ENCODE measurements at places on chromosomes 4 and X. TPM values are rescaled to one million over a fixed set of nuclear protein-coding genes. Genes with fewer than 3 reads are reported as not detected.

GRCh38 chr4:16192057-16192456, 34.2 kb downstream of the TAPT1 start:
- H3K36me3 ChIP-seq, result peaks cover 27% of the 10 kb centered on the region
- no peak overlapping the region for H3K4me3 ChIP-seq
- no peak overlapping the region for H3K27ac ChIP-seq

MSL3 gene
- 40.7 TPM for total RNA-seq

- H3K4me1 ChIP-seq, result no peaks in the 10 kb centered on the region
- H3K27ac ChIP-seq, result no peak overlapping the region
- H3K4me3 ChIP-seq, result no peak overlapping the region
- no peaks in the 10 kb centered on the region for H3K27me3 ChIP-seq
Observed at GRCh38 chr4:58357947-58358346, 1247.8 kb upstream of the IGFBP7 start.

- no peak for DNase-seq
- no peaks in the 10 kb centered on the region for H3K36me3 ChIP-seq
- no peaks in the 10 kb centered on the region for H3K27me3 ChIP-seq
- no peak overlapping the region for H3K27ac ChIP-seq
Observed at GRCh38 chrX:103635436-103635835, 6.7 kb downstream of the TCEAL1 start.

GRCh38 chr4:71201817-71202576, 136.8 kb upstream of the SLC4A4 start:
- H3K4me3 ChIP-seq, result no peak overlapping the region
- no peak for DNase-seq
- no peaks in the 10 kb centered on the region for H3K36me3 ChIP-seq
- peaks cover 11% of the 10 kb centered on the region for H3K4me1 ChIP-seq
- H3K27ac ChIP-seq, result no peak overlapping the region

ARMCX4 gene
- total RNA-seq, result 5.8 TPM

STARD8 gene
- total RNA-seq, result 0.36 TPM

NPY2R gene
- not detected for total RNA-seq

DNA sequence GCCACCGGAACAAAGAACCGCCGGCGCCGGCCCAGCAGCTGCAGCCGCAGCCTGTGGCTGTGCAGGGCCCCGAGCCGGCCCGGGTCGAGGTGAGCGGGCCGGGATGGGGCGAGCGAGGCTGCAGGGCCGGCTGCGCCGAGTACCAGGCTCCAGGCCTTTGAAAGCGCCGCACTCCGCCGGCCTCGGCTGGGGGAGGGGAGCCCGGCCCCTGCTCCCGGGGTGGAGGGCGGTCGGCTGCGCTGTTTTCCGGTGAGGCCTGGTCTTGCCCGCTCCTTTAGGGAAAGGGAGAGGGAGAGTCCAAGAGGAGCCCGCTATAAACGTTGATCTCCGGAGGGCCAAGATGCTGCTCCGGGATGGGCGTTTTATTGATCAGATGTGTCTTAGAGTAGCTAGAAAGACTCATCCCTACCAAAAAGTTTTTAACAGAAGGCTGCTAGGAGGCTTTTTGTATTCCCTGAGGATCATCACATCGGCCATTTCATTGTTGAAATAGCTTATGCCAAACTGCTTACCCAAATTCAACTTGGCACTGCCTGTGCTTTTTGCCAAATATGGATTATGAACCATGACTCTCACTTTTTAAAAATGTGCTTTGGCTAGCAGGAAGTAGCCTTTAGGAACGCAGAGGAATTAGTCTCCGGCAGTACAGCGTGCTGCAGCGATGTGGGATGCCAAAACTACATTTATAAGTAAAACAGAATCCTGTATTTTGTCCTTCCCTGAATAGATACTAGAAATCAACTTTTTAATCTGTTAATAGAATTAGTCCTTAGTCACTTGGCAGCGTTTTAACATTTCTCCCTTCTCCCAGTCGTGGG, 760 bp downstream of the TMEM165 start:
- peaks cover 33% of the 10 kb centered on the region for H3K36me3 ChIP-seq
- peak; percentile 32 for DNase-seq
- H3K4me3 ChIP-seq, result peak overlapping the region; percentile 95
- peak overlapping the region; percentile 82 for H3K27ac ChIP-seq
- H3K27me3 ChIP-seq, result no peaks in the 10 kb centered on the region
- peaks cover 42% of the 10 kb centered on the region for H3K4me1 ChIP-seq

DNA sequence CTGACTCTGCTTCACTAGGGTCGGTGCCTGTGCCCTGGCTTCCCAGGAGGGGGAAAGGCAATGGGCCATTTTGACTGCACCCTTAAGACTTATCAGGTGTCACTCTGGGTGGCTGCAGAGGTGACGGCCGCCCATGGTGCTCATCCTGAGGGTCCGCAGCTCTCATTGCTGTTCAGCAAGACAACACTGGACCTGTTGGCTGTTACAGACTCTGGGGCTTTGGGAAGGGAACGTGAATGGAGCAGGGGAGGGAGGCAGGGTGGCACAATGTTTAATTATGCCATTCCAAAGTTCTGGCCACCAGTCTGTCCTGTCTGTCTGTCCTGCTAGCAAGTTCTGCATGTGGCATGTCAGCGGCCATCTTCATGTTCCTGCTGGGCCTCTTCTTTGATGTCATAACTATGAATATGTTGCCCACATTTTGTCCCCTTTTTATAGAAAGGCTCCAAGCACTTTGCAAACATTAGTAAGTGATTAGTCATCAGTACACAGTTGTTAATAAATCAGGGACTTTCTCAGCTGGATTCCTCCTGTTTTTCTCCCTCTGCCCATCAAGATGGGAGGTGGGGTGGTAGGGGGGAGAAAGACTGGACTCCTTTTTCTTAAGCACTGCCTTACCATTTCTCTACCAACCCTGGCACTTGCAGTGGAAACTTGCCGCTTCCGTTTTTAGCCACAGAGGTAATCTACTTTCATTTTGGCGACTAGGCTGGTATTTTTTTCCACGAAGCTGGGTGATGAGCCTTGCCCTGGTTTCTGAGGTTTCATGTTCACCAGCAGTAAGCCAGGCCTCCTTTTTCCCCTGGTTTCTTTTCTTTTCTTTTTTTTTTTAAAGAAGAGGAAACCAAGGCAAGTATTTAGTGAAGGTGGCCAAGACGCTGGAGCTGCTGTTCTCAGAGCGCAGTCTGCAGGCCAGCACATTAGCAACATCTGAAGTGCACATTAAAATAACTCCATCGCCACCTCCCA, 88.6 kb upstream of the TRIM2 start:
- H3K36me3 ChIP-seq, result no peaks in the 10 kb centered on the region
- peak overlapping the region; percentile 31 for H3K4me3 ChIP-seq
- H3K4me1 ChIP-seq, result peaks cover 14% of the 10 kb centered on the region
- H3K27me3 ChIP-seq, result no peaks in the 10 kb centered on the region
- no peak overlapping the region for H3K27ac ChIP-seq

DNA sequence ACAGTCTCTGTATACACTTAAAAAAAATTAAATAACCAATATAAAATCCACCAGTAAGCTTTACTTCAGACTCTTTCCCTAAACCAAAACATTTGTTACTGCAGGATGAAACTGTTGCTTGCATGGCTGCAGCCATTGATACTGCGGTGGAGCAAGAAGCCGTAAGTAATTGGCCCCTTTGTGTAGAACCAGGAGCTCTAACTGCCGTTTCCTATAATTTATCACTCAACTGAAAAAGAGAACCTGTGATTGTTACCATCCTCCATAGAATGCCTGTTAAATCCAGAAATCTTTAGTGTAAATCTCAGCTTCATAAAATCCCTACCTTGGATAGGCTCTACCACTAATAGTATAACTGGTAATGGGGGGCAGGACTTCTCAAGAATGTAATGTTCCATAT, 62.6 kb downstream of the KIF4A start:
- no peak overlapping the region for H3K27ac ChIP-seq
- peaks cover 9% of the 10 kb centered on the region for H3K36me3 ChIP-seq
- no peaks in the 10 kb centered on the region for H3K27me3 ChIP-seq
- H3K4me3 ChIP-seq, result no peak overlapping the region
- H3K4me1 ChIP-seq, result no peaks in the 10 kb centered on the region

GRCh38 chr4:152594978-152595925, 59.4 kb upstream of the FBXW7 start:
- DNase-seq, result no peak
- no peak overlapping the region for H3K4me3 ChIP-seq
- H3K27ac ChIP-seq, result no peak overlapping the region
- peaks cover 3% of the 10 kb centered on the region for H3K4me1 ChIP-seq
- peaks cover 9% of the 10 kb centered on the region for H3K27me3 ChIP-seq
- no peaks in the 10 kb centered on the region for H3K36me3 ChIP-seq

DNA sequence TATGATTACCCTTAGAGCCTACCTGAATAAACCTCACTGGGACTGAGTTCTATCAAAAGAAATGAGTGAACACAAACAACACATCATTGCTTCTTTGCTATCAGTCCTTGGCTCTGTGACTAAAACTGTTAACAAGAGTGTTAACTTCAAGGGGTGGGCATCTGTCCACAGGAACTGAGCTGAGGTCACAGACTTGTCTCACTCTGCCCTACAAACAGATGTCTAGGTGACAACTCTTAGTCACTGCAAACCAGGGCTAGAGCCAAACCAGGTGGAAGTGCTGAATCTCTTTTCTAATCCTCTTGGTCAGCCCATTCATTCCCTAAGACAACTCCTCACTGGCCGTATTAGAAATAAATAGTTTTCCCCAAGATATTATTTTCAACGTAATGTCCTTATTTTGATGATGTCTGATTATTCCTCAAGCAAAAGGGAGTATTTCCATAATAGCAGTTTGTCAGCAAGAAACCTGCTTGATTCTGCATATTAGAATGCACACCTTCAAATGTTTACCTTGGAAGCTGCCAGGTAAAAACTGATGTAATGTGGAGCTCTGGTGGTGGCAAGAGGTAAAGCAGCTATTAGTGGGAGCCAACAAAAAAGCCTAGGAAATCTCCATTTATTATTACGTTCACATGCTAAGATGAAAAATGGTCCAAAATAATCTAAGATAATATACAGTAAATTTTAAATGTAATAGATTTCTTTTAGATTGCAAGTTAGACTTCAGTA, 4.0 kb downstream of the COL25A1 start:
- H3K4me1 ChIP-seq, result peaks cover 11% of the 10 kb centered on the region
- H3K4me3 ChIP-seq, result no peak overlapping the region
- H3K27me3 ChIP-seq, result peaks cover 45% of the 10 kb centered on the region
- DNase-seq, result no peak
- H3K27ac ChIP-seq, result no peak overlapping the region

- H3K36me3 ChIP-seq, result no peaks in the 10 kb centered on the region
- H3K4me3 ChIP-seq, result no peak overlapping the region
- no peaks in the 10 kb centered on the region for H3K27me3 ChIP-seq
- H3K27ac ChIP-seq, result no peak overlapping the region
Observed at GRCh38 chr4:5821665-5822358, 71.1 kb downstream of the CRMP1 start.

DNA sequence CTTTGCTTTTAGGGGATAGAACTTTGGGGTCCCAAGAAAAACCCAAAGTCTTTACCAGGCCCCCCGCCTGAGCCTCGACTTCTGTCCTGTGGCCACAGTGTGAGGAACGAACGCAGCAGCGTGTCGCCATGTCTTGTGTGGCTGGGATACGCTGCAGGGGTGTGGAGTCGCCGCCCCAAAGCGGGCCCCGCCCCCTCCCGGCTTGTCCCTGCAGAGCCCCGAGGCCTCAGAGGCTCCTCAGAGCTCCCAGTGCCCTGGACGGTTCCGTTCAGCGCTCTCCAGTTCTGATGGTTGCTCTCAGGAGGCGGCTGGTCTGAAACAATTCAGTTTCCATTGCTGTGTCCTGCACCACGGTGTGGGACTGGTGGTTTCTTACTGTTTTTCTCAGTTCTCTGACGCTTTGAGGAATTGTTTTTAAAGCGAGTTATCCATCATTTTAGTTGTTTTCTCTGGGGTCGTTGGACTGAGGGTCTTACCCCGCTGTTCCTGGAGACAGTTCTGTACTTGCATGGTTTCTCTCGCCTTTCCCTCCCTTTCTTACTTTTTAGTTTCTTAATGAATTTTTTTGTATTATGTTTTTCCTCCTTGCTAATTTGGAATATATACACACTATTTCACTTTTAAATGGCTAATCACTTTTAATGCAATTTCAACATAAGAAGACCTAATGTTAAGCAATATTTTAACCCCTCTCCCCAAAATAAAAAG, 1.6 kb upstream of the IDUA start:
- no peak overlapping the region for H3K27ac ChIP-seq
- H3K27me3 ChIP-seq, result no peaks in the 10 kb centered on the region
- H3K4me1 ChIP-seq, result peaks cover 22% of the 10 kb centered on the region
- DNase-seq, result peak; percentile 84

GRCh38 chrX:129786210-129786651, 6.5 kb downstream of the SASH3 start:
- H3K27me3 ChIP-seq, result no peaks in the 10 kb centered on the region
- peaks cover 47% of the 10 kb centered on the region for H3K4me1 ChIP-seq
- peaks cover 68% of the 10 kb centered on the region for H3K36me3 ChIP-seq
- DNase-seq, result no peak
- peak overlapping the region; percentile 87 for H3K27ac ChIP-seq
- H3K4me3 ChIP-seq, result peak overlapping the region; percentile 62

MAOA gene
- total RNA-seq, result 0.60 TPM

TMA16 gene
- total RNA-seq, result 53.5 TPM

GRCh38 chr4:151689211-151689991, 71.4 kb downstream of the GATB start:
- peaks cover 10% of the 10 kb centered on the region for H3K36me3 ChIP-seq
- H3K27me3 ChIP-seq, result no peaks in the 10 kb centered on the region
- H3K4me1 ChIP-seq, result no peaks in the 10 kb centered on the region
- H3K27ac ChIP-seq, result no peak overlapping the region

KDR gene
- not detected for total RNA-seq

PRDM8 gene
- 2.8 TPM for total RNA-seq

DNA sequence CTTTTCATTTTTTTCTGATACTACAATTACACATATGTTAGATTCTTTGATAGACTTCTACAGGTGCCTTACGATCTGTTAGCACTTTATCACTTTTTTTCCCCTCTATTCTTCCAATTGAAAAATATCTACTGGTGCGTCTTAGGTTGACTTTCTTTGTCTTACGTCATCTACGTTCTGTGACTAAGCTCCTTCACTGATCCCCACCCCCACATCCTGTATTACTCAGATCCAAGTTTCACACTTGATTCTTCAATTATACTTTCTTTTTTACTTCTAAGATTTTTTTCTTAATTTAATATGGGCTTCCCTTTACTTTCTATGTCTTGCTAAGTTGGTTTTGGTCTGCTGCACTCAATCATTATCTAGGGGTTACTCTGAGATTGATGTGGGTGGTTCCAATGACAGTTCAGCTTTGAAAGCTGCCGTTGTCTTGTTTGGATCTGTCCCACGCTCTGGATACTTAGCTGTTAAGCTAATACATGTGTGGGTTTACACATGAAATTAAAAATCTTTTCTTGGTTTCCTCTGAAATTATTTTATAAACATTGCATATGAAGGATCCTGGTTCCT, 1321.1 kb downstream of the RAPGEF2 start:
- no peaks in the 10 kb centered on the region for H3K4me1 ChIP-seq
- DNase-seq, result peak; percentile 1

UGT2B7 gene
- not detected for total RNA-seq

PPBP gene
- total RNA-seq, result not detected

GRCh38 chrX:71118985-71119535, 664 bp downstream of the MED12 start:
- peak overlapping the region; percentile 79 for H3K4me3 ChIP-seq
- peaks cover 15% of the 10 kb centered on the region for H3K36me3 ChIP-seq
- DNase-seq, result no peak
- H3K27me3 ChIP-seq, result no peaks in the 10 kb centered on the region
